Fibroblast of the conjunctiva (primary cell): ENCODE measurements at places on chromosomes 3 and 15.
A peak's percentile ranks its signal among the peaks of the same experiment; 100 is the strongest.

DNA sequence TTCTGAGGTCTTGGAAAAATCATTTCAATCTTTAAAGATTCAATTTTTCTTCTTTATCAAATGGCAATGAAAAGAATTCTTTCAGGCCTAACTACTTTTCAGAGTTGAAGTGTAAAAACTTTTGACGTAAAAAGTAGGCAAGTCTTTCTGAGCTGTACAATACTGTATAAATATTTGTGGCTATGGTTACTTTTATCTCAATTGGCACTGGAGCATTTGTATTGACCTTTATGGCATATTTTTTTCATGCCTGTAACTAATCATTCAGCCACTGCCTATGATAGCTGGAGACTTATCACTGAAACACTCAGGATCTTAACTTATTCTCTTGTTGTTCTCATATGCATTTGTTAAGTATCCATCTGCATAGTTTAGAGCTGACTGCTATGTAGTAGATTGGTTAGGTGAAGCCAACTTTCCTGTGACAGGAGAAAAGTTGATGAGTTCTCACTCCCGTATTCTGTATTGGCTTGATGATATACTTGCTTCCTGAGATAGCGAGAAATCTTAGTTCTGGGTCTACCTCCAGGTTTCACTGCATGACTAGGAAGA is 290.4 kb upstream of the TBL1XR1 start:
- DNase-seq = no peak

- DNase-seq = no peak
Measured at GRCh38 chr3:134864636-134865035, 69.6 kb downstream of the EPHB1 start.

- no peak for DNase-seq
Measured at GRCh38 chr3:28076246-28076645, 165.2 kb upstream of the CMC1 start.

GRCh38 chr3:133934996-133935842 is 39.5 kb upstream of the RAB6B start:
- DNase-seq = no peak

DNA sequence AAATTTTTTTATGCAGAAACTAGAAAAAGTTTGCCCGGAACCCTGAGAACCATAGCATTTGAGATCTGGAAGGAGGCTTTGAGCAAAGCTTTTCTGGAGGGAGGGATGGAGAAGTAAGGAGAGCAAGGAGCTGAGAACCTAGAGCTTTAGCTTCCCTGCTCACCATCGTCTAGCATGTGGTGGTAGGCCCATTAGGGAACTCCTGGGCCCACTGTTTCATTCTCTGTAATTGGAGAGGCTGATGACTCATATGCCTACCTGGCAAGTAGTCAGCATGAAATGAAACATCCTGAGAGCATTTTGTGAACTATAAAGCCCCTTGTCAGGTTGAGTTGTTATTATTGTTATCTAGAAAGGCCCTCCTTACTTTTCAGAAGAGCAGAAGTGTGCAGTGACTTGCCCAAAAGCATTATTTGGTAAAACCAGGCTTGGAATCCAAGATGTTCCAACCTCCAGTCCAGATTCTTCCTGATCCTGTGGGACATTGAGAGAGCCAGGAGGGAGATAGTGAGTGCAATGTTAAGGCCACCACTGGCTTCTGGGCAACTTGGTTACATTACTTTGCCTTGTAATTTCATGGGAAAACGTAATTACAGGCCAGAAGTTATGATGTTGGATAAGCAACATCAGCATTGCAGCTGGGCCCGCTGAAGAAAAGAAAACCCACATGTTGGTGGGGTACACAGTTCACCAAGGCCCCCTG is 104.5 kb upstream of the BFSP2 start:
- peak; percentile 4 for DNase-seq

DNA sequence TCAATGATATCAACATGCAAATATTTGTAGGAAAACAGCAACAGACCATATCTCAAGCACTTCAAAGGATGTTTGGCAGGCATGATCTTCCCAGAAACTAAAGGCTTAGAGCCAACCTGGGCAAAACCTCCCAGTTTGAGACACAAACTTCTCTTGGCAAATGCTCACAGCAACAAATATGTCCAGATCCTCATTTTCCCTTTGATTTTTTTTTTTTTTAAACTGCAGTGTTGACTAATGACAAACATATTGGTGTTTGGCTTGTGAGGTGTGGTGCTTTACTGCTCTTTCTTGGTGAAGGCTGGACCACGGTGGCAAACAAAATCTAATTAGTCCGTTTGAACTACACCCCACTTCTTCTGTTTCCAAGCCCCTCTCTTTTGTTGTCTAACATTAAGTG is 87.2 kb downstream of the EBLN2 start:
- no peak for DNase-seq

DNA sequence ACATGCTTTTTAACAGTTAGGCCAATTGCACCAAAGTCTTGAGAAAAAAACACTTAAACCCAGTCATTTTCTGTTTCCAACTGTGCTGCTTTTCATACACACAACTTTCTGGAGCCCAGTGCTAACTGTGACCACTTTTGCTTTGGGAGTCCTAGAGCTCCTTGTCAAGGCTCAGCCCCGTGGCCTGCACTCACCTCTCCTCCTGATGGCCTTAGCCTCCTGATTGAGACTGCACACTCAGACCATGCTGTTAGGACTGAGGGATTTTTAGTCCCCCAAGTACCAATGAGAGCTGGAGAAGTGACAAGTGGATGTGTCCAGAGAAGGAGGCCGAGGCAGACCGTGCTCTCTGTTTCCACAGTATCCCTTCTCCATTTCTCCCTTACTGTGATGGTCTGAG is 15.2 kb upstream of the RARRES1 start:
- DNase-seq = no peak

GRCh38 chr3:179973931-179974361 is 62.8 kb downstream of the PEX5L start:
- no peak for DNase-seq

DNA sequence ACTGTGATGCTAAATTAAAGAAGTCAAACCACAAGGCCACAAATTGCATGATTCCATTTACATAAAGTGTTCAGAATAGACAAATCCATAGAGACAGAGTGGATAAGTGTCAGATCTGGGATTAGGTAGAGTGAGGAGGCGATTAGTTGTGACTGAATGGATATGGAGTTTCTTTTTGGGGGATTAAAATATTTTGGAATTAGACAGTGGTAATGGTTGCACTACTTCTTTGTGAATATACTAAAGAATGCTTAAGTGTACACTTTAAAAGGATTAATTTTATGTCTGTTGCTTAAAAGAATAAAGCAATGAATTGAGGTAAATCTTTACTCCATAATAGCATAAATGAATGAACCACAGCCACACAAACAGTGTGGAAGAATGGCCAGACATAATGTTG is 175.5 kb upstream of the CADM2 start:
- no peak for DNase-seq

DNA sequence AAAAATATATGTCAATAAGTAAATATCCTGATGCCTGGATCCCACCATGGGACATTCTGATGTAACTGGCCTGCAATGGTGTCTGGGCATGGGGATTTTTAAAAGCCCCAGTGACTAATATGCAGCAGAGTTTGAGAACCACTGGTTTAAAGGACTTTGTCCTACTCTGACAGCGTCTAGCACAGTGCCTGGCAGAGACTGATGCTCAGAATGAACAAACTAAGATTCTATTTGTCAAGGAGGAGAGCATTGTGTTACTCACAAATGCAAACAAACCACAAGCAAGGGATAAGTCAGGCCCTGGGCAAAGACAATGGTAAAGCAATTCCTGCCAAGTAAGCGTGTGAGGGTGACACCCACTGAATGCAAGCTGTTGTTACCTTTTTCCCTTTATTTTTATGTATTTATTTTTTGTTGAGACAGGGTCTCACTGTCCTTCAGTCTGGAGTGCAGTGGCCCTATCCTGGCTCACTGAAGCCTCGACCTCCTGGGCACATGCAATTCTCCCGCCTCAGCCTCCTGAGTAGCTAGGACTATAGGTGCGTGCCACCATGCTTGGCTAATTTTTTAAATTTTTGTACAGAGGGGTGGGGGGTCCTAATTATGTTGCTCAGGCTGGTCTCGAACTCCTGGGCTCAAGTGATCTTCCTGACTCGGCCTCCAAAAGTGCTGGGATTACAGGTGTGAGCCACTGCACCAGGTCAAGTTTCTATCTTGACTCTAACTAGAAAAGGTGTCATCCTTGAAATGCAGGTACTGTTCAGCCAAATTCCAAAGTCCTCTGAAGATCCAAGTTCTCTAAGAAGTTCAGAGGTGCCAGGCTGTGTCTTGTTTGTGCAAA is 909 bp upstream of the GPD1L start:
- peak; percentile 42 for DNase-seq

DNA sequence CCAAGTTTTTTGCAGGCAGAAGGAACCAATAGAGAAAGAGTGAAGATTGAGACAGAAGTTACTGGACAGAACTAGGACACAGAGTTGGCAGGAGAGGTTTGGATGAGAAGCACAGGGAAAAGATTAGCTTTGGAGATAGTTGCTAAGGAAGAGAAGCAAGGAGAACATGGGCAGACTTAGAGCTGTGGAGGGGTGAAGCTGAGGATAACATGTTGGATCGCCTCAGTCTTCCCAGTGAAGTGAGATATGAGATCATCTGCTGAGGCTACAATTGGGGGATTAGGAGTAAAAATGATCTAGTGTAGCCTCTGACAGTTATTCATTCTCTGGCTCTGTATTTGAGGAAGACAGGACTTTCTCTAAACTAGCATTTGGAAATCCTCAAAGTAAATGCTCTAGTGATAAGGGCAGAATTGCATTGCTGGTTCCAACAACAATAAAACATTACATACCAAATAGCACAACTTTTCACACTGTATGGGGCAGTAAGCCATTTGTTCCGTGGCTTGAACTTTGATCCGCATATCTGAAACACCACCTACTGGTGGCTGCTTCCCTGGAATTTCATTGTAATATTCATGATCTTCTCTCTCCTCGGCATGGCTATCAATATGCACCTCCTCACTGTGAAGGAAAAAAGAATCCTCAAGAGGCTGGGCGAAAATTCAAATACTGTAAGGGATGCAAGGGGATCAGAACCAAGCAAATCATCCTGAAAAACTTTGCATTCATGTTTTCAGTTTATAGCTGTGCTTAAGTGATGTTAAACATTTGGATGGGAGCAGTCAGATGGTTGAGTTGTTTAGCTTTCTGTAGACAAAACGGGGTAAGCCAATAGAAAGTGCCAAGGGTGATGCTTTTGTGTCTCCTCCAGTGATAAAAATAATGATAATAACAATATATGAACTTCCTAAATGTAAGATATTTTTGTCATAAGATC is 22.2 kb upstream of the EID1 start:
- no peak for DNase-seq

GRCh38 chr3:194481103-194481502 is 5.7 kb downstream of the ATP13A3 start:
- DNase-seq = peak; percentile 77

GRCh38 chr15:42375941-42376340 is 16.6 kb downstream of the CAPN3 start:
- DNase-seq = no peak

DNA sequence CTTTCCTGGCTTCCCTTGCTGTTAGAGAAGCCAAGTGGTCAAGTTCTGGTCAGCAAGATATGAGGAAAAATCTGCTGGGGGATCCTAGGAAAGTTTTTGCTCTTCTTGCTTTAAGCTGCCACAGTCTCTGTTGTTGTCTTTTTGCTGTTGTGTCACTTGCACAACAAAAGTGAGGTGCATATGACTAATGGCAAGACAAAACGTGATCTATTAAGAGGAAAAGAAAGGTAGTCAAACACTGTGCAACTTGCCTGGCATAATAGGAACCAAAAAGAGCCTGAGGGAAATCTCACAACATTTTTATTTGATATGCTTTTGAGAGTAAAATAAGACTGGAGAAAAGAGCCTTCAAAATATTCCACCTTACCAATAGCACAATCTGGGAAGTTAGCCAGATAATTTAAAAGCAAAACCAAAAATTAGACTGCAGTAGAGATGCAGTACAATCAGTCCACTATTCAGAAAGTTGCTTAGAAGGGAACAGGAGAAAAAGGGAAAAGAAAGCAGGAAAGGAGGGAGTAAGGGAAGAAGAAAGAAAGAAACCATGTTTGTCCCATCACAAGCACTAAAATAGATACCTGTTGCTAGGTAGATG is 110.0 kb upstream of the SLC4A7 start:
- DNase-seq = no peak

DNA sequence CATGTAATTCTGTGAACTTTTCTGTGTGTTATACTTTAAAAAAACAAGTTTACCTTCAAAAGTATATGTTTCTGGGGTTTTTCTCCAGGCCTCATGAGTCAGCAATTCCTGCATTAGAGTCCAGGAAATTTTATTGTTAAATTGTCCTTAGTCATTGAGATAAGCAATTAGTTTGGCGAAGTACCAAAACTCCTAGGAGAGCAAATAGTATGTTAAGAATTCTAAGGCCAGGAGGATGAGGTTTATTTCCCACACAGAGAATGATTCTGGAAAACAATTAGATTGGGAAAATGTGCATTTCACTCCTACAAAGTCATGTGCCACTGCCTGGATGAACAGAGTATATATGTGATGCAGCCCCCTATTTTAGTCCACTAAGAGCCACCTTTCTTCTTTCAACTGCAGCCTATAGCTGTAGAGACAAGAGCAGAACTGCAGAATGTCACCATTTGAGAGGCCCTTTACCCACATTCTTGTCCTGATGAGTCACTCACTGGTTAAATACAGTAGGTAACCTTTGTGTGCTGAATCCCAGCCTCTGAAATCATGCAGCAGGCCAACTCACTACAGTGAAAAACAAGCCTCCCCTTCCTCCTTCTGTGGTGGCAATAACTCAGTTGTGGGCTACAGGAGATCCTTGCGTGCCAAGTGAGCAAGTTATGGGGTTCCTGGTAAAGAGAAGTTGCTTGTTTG is 452.8 kb upstream of the THBS1 start:
- DNase-seq = no peak

GRCh38 chr15:25793354-25794050 is 69.6 kb downstream of the ATP10A start:
- no peak for DNase-seq

DNA sequence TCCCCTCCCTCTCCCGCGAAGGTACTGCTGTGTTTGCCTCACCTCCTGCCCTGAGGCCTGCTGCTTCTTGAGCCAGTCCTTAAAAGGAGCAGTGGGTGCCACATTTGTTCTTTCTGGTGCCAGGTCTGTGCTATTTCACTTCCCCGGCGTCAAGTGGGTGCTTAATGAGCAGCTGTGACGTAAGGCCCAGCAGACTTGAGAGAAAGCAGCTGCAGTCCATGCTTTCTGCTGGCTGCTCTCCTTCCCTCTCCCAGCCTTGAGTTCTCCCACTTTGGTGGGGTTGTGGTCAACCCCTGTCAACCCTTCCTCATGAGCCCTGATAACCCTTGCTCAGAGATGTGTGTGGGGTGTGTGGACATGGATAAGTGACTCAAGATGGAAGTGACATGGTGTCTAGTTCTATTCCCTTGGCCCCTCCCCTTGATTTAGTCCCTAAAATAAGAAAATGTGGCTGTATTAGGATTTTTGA is 6.9 kb downstream of the INAFM2 start:
- DNase-seq = no peak

GRCh38 chr3:157175691-157176507 is 16.0 kb upstream of the CCNL1 start:
- peak; percentile 34 for DNase-seq

DNA sequence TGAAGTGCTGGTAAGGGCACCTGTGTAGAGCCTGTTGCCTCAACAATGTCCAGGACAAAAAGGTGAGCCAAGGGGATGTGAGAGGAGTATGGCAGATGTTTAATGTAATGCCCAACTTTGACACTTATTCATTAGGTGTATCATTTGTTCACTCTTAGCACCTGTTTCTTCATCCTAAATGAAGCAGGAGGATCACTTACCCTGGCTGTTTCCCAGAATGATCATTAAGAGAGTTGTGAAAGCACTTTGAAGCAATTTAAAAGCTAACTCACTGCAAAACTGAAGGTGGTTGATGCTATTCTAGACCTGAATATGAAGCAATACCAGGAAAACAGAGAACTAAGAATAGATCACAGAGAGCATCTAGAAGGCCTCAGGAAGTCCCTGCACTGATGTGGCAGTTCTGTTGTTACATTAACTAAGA is 3.4 kb upstream of the HHLA2 start:
- no peak for DNase-seq
